IMR-90 (cell line): ENCODE measurements at places on chromosomes 6 and 20.
A peak's percentile ranks its signal among the peaks of the same experiment; 100 is the strongest.

DNA sequence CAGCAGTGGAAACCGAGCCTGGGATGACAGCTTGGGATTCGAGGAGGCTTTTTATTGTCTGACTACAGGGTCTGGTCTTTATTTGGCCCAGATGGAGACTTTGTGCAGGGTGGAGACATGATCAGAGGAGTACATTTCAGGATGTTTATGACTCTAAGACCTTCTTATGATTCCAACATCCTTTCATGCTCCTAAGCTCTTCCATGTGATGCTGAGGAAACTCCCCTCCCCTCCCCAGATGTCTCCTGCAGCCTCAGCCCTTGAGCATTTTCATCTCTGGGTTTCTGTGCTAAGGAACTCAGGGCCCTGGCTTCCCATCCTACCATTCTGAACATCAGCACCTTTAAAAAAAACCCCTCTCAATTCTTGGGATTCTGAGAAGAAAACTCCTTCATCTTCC lies 186.6 kb downstream of the SOX4 start:
- peak; percentile 40 for DNase-seq

GRCh38 chr6:148309301-148309700 lies 33.3 kb upstream of the SASH1 start:
- no peak for DNase-seq

DNA sequence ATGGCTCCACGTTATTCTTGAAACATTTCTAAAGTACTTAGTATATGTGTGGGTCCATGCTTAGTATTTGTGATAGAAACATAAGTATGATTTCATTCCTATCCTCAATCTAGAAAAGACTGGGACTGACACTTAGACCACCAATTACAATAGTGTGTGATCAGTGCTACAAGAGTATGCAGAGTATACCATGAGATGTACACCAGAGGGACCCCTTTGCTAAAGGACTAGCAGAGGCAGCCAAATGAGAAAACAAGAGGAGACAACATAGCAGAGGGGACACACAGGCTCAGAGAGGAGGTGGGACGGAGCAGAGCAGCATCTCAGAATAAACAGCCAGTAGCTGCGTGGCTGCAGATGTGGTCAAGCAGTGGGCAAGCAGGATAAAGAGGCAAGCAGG lies 21.0 kb downstream of the RMND1 start:
- no peak for DNase-seq

DNA sequence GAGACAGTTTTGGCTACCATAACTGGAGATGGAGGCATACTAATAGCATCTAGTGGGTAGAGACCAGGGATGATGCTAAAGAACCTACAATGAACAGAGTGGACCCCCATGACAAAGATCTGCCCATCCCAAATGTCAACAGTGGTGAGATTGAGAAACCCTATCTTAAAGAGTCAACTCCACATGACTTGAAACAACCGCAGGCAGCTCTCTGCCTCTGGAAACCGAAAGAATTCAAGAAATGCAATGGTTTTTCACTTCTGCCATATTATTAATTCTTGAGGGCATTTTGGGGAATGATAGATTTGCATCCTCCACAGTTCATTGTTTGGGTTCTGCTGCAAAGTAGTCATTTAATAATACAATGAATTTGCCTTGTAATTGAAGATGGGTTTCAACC lies 463.4 kb downstream of the MAFB start:
- no peak for DNase-seq

- DNase-seq, result peak; percentile 63
Measured at GRCh38 chr6:80618953-80619352, 512.5 kb downstream of the BCKDHB start.

DNA sequence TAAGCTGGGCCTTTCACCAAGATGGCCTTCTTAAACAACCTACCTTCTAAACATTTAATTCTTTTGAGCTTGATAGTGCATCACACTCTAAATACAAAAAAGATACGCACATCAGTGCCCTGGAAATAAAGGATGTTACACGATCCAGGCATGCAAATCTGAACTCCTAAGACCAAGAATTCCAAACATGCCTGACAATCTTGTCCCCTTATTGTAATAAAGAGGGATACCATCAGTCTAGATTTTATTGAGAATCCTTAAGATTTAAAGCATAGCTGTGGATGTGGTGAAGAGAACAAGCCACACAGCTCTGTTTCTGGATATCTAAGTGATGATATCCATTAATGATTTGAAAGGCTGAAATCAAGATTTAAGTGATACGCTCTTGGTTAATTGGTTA lies 13.0 kb downstream of the ZNF451 start:
- peak; percentile 4 for DNase-seq

GRCh38 chr6:121630716-121631115 lies 195.3 kb downstream of the GJA1 start:
- DNase-seq, result no peak

- no peak for DNase-seq
Measured at GRCh38 chr6:4265740-4266139, 130.4 kb upstream of the ECI2 start.

DNA sequence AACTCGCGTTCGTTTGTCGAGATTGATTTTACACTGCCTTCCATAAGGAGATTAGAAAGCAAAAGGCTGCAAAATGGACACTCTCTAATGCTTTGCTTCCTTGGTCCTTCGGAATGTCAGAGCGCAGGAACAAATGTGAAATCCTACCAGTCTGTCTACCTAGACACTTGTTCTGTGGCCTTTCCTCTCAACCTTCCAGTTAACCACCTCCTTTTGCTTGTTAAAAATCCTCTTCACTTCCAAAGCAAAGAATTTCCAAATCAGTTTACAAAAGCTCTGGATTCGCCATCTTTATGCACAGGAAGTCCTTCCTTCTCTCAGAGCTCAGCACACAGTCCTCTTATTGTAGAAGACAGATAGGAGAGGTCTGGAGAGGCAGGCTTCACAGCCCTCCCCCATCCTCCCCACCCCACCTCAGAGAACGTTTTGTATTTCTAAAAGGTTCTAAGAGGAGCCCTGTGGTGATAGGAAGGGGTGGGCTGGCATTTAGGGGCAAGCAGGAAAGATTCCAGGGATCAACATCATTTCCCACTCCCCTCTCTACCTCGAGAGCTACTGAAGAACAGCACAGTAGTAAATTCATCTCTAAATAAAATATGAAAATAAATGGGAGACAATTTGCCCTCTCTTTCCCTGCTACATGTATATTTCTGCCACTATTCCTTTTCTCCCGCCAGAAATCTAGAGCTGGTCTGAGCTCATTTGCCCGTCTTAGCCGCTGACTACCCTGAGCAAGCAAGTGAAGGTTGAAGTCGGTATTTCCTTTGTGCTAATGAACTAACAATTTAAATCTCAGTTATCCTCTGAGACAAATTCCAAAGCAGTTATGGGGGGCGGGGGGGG lies 18.9 kb downstream of the TFAP2A start:
- DNase-seq, result no peak

- DNase-seq, result no peak
Measured at GRCh38 chr20:5297280-5298004, 19.3 kb downstream of the PROKR2 start.

DNA sequence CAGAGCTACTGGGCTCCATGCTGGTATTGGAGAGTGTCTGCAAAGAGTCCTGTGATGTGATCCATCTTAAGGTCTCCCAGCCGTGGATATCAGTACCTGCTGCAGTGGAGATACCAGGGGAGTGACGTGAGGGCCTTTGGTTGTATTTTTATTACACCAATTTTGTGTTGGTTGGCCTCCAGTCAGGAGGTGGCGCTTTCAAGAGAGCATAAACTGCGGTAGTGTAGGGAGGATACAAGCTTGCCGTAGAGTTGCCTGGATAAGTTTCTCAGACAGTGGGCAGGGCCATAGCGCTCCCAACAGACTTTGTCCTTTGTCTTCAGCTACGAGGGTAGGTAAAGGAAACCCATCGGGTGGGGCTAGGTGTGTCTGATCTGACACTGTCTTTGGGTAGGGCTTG lies 113.0 kb upstream of the CEP162 start:
- DNase-seq, result no peak

DNA sequence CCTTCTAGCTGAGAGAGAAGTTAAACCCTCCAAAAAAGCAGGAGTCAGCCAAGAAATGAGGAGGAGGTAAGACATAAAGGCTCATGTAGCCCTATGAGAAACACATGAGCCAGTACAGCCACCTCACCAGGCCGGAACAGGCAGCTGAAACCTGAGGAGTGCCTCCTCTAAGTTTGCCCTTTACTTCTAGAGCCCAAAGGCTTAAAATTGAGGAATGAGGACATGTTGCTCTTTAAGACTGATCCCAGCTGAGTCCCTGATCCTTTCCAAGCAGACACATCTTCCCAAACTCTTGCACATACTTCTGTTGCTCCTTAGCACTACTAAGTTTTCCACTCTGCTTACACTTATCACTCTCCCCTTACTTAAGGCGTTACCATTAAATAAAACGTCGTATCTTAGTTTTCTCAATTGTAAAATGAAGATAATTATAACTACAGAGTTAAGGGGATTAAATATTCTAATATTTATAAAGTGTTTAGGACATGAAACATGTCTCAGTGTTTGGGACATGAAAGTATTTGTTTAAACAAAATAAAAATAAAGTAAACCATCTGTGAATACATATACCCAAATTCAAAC lies 124.0 kb downstream of the OGFRL1 start:
- peak; percentile 51 for DNase-seq

- DNase-seq, result no peak
Measured at GRCh38 chr6:37285861-37286311, 27.9 kb upstream of the TMEM217 start.

- DNase-seq, result peak; percentile 76
Measured at GRCh38 chr6:1403851-1404712, 14.7 kb downstream of the FOXF2 start.

DNA sequence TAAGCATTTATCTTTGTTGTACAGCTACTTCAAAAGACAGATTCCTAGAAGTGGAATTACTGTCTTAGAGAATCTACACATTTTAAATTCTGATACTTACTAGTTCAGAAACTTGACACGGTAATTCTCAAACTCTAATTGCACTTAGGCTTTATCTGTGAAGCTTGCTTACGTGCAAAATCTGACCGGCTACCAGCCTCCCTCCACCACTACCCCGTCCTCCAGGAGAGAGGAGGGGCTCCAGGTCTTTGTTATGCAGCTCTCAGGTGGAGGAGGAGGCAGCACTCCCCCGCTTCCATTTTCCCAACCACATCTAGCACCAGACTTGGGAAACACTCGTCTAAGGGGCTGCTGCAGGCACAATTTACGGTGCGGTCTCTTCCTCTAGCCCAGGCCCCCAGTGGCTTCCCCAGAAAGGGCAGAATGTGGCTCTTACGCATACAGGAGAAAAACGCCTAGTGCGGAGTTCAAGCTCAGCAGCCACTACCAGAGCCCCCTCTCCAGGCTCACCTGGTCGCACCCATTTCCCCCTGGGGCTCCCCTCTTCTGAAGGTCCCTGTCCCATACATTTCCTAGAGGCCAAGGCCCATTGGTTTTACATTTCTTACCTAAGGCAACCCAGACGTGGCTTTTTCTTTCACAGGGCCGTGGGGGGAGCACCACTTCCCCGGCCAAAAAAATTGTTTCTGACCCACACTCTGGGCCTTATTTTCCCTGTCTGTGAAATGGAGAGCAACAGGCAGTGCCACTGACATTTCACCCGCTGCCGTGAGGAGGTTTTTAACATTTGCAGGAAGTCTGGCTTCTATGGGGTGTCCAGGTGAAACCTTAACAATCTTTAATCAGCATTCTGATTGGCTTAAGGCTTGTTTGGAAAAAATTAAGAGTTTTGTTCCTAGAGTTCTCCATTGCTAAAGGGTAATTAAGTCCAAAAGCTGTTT lies 1.6 kb upstream of the TGIF2 start:
- DNase-seq, result no peak

DNA sequence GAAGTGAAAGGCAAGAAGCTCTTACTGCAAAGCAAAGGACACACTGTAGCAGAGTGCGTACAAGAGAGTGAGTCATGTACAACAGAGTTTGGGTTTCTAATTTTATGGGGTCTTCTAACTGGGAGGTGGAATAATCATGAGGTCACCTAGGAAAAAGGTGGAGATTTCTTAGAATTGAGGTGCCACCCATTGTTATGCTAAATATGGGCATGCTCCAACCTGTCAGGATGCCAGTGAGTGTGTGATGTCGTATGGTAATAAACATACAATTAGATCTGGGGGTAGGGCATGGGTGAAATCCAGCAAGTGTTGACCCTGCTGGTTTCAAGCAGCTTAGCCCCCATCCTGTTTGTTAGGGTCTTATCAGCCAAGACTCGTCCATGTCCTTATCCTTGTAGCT lies 46.6 kb downstream of the OR2B6 start:
- DNase-seq, result no peak

- no peak for DNase-seq
Measured at GRCh38 chr6:9834233-9834632, 580.6 kb downstream of the TFAP2A start.

GRCh38 chr6:129920103-129920798 lies 59.1 kb upstream of the TMEM244 start:
- peak; percentile 48 for DNase-seq

- no peak for DNase-seq
Measured at GRCh38 chr20:19336631-19337030, 124.2 kb downstream of the SLC24A3 start.

DNA sequence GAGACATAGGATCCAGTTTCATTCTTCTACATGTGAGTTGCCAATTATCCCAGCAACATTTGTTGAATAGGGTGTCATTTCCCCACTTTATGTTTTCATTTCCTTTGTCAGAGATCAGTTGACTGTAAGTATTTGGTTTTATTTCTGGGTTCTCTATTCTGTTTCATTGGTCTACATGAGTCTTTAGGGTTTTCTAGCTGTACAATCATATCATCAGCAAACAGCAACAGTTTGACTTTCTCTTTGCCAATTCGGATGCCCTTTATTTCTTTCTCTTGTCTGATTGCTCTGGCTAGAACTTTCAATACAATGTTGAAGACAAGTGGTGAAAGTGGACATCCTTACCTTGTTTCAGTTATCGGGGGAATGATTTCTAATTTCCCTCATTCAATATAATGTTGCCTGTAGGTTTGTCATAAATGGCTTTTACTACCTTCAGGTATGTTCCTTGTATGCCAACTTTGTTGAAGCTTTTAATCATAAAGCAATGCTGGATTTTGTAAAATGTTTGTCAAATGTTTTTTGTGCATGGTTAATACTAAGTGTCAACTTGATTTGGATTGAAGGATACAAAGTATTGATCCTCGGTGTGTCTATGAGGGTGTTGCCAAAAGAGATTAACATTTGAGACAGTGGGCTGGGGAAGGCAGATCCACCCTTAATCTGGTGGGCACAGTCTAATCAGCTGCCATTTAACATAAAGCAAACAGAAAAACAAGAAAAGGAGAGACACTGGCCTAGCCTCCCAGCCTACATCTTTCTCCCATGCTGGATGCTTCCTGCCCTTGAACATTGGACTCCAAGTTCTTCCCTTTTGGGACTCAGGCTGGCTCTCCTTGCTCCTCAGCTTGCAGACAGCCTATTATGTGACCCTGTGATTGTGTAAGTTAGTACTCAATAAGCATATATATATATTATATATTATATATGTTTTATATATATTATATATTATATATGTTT lies 23.3 kb downstream of the MICA start:
- no peak for DNase-seq

DNA sequence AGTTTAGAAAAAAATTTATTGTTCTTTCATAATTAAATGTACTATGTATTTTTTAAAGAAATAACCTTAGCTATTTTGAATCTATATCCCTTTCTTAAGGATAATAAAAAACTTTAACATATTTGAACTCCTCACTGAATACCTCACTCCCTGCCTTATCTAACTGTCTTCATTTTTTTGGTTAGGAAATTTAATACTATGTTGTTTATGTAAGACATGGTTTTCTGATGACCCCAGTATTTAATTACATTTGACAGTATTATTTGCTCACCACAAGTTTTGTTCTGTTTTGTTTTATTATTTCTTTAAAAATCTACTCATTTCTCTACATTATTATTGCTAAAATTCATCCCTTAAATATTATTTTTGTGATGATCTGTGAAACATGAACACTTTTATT lies 394.4 kb upstream of the ADGRB3 start:
- no peak for DNase-seq

- no peak for DNase-seq
Measured at GRCh38 chr6:19180348-19181072, 656.7 kb upstream of the ID4 start.
